ENCODE measurements at places on chromosomes 2 and 18.

GRCh38 chr2:229715895-229716507 lies 1.6 kb upstream of the DNER start:
- DNase-seq, result no peak

GRCh38 chr2:7974936-7975335 lies 706.9 kb upstream of the ID2 start:
- no peak for DNase-seq

DNA sequence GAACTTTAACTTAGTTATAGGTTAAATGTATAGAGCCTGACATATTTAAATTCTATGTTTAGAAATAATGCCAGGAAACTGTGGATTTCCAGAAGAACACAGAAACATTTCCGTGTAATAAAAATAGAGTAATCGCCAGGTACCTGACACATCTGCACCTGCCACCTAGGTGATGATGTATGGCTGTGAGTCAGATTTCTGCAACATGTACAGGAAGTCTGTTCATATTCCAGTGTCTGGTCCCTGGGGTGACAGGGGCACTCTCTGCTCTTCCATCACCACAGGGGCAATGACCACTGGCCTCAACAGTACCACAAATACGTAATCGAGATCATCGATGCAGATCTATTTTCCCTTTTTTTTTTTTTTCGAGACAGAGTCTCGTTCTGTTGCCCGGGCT lies 101.1 kb upstream of the LPIN2 start:
- DNase-seq, result no peak

- DNase-seq, result no peak
Observed at GRCh38 chr18:67995769-67996168, 479.2 kb upstream of the DSEL start.

DNA sequence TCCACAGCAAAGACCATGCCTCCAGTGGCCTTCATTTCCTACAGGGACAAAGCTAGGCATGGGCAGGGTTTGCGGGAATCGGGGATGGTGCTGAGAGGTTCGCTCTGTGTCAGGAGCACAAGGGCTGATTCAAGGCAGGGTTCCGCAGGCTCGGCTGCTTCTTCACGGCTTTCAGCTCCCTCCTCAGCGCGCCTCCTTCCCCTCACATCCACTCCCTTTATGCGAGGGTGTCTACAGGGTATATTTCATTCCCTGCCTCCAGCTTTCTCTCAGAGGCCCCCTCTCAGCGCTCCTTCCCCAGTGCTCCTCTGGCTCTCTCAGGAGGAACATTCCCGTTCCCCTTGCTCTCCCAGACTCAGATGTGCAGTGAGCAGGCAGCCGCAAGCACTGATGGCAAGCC lies 78.7 kb upstream of the ASB18 start:
- no peak for DNase-seq

DNA sequence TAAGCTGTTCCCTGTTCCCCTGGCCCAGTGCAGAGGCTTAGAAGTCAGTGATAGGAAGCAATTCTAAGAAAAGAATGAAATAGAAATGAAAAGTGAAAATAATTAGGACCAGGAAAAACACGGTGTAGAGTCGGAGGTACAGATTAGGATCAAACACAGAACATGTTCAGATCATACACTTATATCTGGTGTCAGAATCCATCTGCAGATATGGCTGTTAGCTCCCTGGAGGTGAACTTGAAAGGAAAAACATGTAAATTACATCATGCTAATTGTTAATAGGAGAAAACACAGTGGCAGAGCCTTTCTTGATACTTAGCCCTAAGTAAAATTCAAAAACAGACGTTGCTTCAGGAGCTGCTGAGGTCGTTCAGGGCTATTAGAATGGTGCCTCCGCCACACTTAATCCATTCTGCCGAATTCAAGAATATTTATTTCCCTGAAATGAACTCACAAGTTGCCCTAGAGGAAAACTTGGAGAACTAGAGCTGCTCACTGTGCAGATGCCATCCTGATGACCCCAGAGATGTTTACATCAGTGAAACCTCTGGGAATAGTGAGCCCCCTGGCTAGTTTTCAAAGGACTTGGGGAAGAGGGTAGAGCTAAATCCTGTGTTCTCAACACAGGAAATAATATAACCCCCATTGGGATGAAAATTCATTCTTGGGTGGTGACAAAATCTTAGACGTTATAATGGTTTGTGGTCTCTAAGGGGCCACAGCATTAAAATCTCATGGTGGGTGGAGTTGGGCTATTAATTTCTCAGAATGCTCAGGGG lies 27.5 kb downstream of the LPIN1 start:
- DNase-seq, result no peak

Data from cerebellar nuclear complex (tissue), 1 donor.